Uterus (tissue), 4 donors: ENCODE measurements at places on chromosomes 12 and 14. TPM values are rescaled to one million over a fixed set of nuclear protein-coding genes. Genes with fewer than 3 reads are reported as not detected.
A peak's percentile ranks its signal among the peaks of the same experiment; 100 is the strongest.

SRRM4 gene
- total RNA-seq: under 0.01 TPM

DEGS2 gene
- 1.2 TPM for total RNA-seq

PEBP1 gene
- total RNA-seq: 160 TPM

- peak; percentile 56 for DNase-seq
These were observed 13.7 kb downstream of the PGF start for GRCh38 chr14:74941676-74942097.

- no peak for DNase-seq
These were observed 7.2 kb downstream of the DTD2 start for GRCh38 chr14:31449971-31450610.

DNA sequence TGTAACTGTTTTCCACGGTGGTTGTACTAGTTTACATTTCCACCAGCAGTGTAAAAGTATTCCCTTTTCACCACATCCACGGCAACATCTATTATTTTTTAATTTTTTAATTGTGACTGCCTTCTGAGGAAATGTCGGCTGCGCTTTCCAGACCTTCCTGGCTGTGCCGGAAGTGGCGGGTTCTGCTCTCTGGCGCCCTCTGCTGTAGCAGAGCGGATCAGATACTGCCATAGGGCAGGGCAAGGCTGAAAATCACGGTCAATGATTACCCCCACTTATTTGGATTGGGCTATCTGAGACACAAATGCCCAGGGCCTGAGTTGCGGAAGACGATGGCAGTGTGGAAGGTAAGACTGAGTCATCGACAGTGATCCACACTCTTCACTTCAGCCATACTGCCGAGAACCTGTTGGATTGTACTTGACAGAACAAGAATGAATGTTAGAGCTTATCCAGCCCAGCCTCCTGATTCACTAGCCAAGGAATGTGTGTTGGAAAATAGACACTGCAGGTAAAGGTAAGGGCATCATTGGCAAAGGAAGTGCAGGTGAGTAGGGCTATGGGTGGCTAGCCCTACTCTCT lies 124.2 kb downstream of the NTF3 start:
- no peak for DNase-seq

GRCh38 chr12:90290980-90291975 lies 582.6 kb upstream of the ATP2B1 start:
- DNase-seq: no peak

UNC79 gene
- 0.35 TPM for total RNA-seq

MYH6 gene
- 0.07 TPM for total RNA-seq

KRT73 gene
- total RNA-seq: not detected

ANO2 gene
- 51.7 TPM for total RNA-seq

DNA sequence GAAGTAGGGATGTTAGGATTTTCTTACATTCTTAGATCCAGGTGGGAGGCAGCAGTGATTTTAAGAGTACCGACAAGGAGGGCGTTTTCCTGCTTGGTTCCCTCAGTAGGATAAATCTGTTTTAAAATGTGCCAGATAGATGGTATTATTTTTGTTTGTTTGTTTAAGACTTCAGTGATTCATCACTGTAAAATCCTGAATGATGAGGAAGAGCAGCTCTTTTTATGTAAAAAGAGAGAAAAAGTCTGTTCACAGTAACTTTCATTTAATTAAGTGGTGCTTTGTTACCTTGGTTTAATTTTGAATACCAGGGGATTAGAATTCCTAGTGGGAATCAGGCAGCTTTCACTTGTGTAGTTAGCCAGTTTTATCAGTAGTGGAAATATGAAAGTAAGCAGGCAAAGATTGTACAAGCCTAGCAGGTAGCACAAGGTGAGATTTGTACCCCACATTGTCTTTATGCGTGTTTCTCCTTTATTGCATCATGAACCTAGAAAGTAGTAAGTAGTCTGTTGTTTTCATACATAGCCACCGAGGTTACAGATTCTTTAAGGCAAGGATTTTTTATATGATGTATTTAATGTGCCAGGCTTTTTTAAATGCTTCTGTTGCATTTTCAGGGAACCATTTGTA lies 349.6 kb downstream of the CCDC91 start:
- no peak for DNase-seq

TTC6 gene
- total RNA-seq: not detected

DNA sequence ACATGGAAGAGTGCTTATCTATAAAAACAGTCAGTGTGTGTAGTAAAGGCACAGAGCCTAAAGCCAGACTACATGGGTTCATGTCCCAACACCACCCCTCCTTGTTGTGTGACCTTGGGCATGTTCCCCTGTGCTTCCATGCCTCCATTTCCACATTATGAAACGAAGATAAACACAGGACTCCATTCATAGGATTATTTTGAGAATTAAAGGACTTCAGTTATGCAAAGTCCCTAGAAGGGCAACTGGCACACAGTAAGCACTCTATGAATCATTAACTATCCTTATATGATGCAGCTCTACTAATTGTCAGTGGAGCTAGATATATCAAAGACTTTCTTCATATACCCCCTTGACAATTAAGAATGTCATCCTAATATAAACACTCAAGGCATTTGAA lies 17.8 kb downstream of the IFNG-AS1 start:
- no peak for DNase-seq

GRCh38 chr12:52054231-52054832 lies 3.1 kb downstream of the NR4A1 start:
- DNase-seq: no peak

DNA sequence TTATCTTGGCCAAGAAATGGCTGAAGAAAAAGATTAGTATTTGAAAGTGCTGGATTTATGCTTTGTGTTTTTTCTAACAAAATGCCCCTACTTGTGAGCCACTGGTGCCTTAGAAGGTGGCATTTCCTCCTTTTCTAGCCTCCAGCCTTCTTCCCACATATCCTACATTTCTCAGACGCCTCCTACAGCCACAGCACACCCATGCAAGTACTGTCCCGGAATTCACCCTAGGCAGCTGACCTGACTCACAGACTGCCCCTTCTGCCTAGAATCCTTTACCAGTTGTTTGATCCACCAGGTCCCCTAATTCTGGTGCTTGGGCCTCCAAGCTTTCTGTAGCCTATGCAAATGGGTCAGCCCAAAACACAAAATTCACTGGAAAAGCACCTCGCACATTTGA lies 166.0 kb downstream of the FOXN3 start:
- no peak for DNase-seq

GRCh38 chr12:115543269-115543668 lies 734.2 kb downstream of the MED13L start:
- DNase-seq: no peak

CELA1 gene
- not detected for total RNA-seq

OTX2 gene
- not detected for total RNA-seq

CAPZA3 gene
- not detected for total RNA-seq

DNA sequence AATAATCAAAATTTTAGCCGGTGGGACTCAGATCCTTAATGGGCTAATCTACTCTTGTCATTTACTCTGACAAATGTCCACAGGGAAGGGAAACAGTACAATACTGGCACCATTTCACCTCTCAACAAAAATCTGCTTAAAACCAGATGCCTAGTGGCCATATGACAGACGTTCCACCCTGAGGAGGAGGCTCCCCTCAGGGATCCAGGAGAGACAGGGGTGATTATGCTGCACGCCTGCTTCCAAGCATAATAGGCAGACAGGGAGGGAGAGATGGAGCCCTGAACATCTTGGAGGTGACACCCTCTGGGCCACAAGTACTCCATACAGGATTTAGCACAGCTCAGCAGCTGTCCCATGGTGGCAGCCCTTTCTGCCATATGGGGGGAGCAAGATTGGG lies 24.8 kb upstream of the AKAP6 start:
- no peak for DNase-seq

GRCh38 chr12:15856097-15856982 lies 25.8 kb upstream of the STRAP start:
- DNase-seq: no peak

DNA sequence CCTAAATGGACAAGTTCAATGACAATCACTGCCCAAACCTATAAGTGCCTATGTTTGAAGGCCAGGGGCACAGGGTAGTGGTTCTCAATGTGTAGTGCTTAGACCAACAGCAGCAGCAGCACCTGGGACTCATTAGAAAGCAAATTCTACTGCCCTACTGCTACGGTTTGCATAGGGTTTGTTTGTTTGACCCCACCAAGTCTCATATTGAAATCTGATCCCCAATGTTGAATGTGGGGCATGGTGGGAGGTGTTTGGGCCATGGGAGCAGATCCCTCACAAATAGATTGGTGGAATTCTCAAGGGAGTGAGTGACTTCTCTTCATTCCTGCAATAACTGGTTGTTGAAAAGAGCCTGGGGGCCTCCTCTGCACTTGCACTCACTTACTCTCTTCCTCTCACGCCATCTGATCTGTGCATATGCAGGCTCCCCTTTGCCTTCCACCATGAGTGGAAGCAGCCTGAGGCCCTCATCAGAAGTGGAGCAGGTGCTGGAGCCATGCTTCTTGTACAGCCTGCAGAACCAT lies 39.5 kb downstream of the PPM1H start:
- no peak for DNase-seq
